ENCODE measurements at places on chromosomes 12 and 14. TPM values are rescaled to one million over a fixed set of nuclear protein-coding genes. Genes with fewer than 3 reads are reported as not detected.

- no peak for DNase-seq
These were observed 35.5 kb downstream of the DCAF4 start for GRCh38 chr14:72961579-72962335.

DNA sequence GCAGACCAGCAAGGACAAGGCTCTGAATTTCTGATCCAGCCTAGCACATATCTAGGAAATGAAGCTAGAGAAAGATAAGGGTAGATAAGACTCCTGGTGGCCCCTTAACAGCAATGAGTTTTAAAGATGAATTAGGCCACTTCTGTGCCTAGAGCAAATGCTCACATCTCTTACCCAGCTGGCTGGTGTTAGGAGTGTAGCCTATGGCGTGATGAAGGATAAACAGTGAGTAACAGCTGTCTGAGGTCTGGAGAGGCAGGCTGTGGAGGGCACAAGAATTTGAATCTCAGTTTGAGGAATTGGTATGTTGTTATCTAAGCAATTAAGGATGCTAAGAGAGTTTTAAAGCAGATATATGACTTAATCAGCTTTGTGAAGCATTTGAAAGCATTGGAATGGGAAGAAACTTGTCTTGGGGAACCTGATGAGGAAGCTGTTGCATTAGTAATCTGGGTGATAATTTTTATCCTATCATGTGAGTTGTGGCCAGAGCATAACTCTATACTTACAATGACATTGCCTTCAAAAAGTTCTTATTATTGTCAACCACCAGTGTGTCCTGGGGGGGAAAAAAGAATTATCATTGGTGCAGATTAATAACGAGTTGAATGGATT is 161.8 kb downstream of the SRGAP1 start:
- DNase-seq: no peak

DNA sequence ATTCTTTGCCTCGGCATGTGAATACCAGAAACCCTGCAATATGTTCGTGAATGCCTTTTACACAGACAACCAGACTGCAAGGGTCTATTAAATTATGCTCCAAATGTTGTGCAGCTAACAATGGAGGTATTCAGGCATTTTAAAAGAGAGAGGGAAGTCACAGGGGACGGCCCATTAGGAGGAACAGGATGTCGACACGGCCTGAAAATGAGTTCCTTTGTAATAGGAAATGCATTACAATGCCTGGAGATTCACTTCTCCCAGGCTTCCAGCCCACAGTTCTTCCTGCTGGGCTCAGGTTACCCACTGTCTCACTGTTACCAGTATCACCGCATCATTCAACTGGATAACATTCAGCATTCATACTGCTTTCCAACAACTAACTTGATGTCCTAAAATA is 2.5 kb downstream of the DUSP6 start:
- no peak for DNase-seq

- DNase-seq: no peak
These were observed 7.6 kb downstream of the KRT3 start for GRCh38 chr12:52788192-52788875.

DNA sequence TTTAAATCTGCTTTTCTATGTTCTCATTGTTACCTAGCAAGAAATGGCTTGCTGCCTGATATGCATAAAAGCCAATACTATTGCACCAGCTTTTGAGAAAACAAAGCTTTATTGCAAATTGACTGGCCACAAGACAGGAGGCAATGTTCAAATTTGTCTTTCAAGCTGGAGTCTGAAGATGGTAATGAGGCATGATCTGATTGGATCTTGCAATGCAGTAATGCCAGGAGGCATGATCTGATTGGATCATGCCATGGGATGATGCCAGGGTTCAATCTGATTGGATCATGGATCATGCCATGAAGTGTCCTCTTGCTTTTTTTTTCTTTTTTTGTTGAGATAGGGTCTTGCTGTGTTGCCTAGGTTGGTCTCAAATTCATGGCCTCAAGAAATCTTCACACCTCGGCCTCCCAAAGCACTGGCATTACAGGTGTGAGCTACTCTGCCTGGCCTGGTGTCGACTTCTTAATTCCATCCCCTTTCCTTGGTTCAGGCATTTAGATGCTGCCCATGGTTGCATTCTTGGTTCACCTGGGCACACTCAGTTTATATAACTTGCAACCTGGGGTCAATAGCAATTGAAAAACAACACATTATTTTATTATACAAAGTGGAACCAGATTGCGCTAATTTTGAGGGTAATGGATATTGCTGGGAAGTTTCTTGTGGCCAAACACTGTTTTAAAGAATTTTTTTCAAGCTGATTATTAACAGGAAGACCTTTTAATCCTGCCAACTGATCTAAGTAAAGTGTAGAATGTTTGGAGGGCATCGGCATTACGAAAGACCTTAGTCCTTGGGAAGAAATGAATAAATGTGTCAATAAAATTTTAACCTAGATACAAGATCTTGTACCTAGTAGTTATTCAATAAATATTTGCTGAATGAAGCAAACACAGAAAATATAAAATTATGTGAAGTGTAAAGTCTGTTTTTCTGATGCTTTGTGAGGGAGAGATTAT is 38.8 kb downstream of the HSD17B6 start:
- DNase-seq: no peak

DNA sequence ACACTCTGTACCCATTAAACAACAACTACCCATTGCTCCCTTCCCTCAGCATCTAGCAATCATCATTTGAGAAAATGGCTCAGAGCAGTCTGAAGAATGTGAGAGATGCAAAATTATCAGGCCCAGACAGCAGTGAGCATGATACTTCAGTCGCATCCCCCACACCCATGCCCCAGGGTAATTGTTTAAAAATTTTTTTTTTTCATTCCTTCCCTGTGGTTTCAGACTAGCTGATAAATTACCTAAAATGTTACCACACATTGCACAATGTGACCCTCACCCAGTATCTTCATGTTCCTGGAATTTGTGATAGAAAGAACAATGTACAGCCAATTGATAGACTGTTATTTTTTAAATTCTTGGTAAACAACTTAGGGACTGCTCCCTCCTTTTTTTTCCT is 11.3 kb upstream of the USP15 start:
- DNase-seq: no peak

- no peak for DNase-seq
These were observed 170.6 kb downstream of the CRADD start for GRCh38 chr12:93847517-93848474.

GRCh38 chr12:93851257-93851671 is 174.1 kb downstream of the CRADD start:
- no peak for DNase-seq

DNA sequence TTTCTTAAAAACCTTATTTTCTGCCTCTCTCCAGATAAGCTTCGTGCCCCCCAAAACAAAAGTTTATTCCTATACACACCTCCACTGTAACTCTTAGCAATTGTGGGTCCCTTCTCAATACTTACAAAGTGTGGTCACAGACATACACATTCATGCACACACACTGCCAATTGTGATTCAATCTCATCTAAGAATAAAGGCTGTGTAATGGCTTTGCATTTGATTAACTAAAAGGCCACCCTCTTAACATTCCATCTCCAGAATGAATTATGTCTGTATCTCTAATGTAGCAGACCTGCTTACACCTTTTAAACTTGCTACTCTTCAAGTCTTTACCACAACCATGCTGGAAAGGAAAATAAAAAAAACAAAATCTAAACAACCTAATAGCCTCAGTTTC is 49.5 kb downstream of the MYF5 start:
- DNase-seq: no peak

The GPR65 gene
- polyA plus RNA-seq: 0.80 TPM

The VRTN gene
- not detected for polyA plus RNA-seq

The CYP27B1 gene
- 0.96 TPM for polyA plus RNA-seq

The FSCB gene
- not detected for polyA plus RNA-seq
